Stimulated activated CD4-positive, alpha-beta T cell treated with anti-CD3 and anti-CD28 coated beads, Interleukin-12 subunit alpha, Interleukin-12 subunit beta, amount 100 ng/mL, for 48 hours (primary cell): ENCODE measurements at places on chromosomes 13 and 19.

- no peak for DNase-seq
Observed at GRCh38 chr13:105846923-105847322, 688.5 kb downstream of the EFNB2 start.

DNA sequence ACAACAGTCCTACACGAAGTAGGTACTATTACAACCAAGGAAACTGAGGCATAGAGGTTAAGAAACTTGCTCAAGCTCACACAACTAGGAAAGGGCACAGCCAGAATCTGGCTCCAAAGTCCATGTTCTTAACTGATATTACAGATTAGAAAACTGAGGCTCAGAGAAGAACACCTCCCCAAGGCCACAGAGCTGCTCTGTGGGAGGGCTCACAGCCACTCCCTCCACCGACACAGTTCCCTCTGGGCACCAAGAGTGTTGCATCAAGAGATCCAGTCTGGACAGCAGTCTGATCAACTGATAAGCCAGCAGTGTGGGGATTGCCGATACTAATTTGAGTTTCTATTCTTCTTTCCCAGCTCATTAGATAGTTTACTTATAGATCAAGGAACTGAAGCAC lies 29.5 kb downstream of the SLC15A1 start:
- no peak for DNase-seq

DNA sequence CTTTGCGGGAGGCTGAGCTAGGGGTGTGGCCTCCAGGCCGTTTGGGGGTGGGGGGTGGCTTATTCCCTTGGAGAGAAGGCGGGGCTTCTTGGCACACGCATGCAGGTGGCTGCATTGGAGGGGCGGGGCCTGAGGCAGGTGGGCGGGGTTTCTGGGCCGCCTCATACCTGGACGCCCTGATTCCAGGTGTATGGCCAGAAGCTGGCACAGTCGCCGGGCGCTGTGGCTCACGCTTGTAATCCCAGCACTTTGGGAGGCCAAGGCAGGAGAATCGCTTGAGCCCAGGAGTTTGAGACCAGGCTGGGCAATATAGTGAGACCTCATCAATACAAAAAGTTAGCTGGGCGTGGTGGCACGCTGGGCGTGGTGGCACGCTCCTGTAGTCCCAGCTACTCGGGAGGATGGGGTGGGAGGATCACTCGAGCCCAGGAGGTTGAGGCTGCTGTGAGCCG lies 7.8 kb downstream of the ABCA7 start:
- no peak for DNase-seq

- no peak for DNase-seq
Observed at GRCh38 chr13:99636306-99636705, 135.0 kb downstream of the TM9SF2 start.

DNA sequence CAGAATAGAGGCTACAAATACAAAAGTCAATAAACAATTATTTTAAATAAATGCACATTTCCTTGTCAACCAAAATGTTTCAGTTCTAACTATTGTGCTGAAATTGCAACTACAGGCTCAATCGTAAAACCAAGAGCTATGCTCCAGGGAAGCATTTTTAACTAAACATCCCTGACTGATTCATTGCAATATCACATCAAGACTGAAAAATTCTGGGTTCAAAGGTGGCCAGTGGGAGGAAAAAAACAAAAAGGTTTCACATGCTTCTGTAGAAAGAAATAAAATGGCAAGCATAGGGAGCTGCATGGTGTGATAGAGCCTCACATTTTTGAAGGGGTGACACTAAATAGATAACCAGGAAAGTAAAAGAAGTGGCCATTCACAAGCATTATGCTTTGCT lies 862.8 kb downstream of the PCDH9 start:
- no peak for DNase-seq

GRCh38 chr13:97526556-97526955 lies 92.6 kb downstream of the RAP2A start:
- no peak for DNase-seq

DNA sequence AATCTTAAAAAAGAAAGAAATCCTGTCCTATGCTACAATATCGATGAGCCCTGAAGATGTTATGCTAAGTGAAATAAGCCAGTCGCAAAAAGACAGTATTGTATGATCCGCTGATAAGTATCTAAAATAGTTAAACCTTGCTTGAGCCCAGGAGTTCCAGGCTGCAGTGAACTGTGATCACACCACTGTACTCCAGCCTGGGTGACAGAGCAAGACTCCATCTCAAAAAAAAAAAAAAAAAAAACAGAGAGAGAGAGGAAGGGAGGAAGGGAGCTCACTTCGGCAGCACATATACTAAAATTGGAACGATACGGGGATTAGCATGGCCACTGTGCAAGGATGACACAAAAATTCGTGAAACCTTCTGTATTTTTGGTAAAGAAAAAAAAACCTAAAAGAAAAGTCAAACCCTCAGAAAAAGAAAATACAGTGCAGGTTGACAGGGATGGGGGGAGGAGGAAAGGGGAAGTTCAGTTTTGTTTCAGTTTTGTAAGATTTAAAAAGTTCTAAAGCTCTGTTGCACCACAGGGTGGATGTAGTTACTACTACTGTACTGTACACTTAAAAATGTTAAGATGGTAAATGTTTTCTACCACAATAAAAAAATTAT lies 8.4 kb downstream of the CLASRP start:
- DNase-seq, result no peak

DNA sequence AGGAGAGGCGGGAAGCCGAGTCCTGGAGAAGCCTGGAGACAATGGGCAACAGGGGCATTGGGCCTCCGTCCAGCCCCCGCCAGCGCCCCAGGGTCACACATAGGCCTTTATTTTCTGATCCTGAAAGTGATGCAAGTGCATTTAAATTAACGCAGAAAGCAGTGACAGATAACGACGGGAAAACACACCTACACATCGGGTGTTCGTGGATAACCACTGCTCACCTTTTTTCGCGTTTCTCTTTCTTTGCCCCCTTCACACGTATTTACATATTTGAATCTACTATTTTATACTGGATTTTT lies 30.4 kb upstream of the GRTP1 start:
- no peak for DNase-seq

GRCh38 chr19:1019980-1020867 lies 699 bp downstream of the TMEM259 start:
- DNase-seq, result no peak

- DNase-seq, result no peak
Observed at GRCh38 chr13:99199541-99200431, 868 bp upstream of the UBAC2 start.

GRCh38 chr19:29566496-29567054 lies 39.5 kb upstream of the POP4 start:
- DNase-seq, result no peak

- DNase-seq, result no peak
Observed at GRCh38 chr19:38425810-38426466, at the start of gene RASGRP4. RASGRP4 (minus strand) TSS chr19:38426219; CDS start chr19:38426091, 128 bp downstream.

GRCh38 chr19:18596752-18597157 lies 8.2 kb downstream of the REX1BD start:
- DNase-seq, result no peak

DNA sequence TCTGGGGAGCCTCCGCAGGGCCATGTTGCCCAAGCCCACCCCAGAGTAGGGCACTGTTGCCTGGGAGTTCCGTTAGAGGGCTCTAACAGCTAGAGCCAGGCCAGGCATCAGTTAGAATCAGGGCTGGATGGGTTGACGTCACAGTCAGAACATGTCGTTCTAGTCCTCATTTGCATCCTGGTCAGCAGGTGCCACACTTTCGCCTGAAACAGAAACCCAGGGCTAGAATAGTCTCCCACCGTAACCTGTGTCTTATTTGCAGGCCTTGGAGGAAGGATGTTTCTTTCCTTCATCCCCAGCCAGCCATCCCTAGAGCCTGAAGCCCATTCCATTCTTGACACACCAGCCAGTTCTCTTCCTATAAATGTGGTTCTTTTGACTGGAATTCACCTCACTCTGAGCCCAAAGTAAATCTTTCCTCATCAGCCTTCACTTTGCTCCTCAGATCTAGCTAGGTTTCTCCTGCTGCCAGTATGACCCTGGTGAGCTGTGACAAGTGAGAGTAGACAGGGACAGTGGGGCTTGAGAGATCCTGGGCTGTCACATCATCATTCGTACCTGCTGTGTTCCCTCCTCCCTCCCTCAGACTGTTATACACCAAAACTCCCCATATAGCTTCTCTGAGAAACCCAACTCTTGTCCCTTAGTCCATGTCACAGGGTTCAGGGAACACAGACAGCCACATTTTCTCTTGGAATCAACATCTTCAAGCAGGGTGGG lies 12.2 kb upstream of the CCDC97 start:
- DNase-seq, result no peak

GRCh38 chr13:44739120-44739519 lies 163.0 kb upstream of the TSC22D1 start:
- DNase-seq, result no peak

- no peak for DNase-seq
Observed at GRCh38 chr19:47494211-47494547, 10.2 kb upstream of the KPTN start.

DNA sequence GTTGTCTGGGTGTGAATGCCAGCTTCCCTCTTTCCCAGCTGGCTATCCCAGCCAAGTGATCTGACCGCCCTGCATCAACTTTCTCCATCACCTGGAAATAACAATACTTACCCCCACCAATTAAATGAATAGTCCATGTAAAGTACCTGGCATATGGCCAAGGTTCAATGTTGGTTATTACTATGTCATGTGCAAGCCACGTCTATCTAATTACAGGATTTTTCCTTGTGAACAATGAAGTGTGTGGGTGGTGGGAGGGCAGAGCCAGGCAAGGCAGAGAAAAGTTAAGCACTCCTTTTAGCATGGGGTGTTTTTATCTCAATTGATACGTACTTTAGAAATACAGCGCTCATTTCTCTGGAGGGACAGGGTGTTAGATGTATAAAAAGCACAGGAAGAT lies 121.1 kb downstream of the NHLRC3 start:
- peak; percentile 4 for DNase-seq

DNA sequence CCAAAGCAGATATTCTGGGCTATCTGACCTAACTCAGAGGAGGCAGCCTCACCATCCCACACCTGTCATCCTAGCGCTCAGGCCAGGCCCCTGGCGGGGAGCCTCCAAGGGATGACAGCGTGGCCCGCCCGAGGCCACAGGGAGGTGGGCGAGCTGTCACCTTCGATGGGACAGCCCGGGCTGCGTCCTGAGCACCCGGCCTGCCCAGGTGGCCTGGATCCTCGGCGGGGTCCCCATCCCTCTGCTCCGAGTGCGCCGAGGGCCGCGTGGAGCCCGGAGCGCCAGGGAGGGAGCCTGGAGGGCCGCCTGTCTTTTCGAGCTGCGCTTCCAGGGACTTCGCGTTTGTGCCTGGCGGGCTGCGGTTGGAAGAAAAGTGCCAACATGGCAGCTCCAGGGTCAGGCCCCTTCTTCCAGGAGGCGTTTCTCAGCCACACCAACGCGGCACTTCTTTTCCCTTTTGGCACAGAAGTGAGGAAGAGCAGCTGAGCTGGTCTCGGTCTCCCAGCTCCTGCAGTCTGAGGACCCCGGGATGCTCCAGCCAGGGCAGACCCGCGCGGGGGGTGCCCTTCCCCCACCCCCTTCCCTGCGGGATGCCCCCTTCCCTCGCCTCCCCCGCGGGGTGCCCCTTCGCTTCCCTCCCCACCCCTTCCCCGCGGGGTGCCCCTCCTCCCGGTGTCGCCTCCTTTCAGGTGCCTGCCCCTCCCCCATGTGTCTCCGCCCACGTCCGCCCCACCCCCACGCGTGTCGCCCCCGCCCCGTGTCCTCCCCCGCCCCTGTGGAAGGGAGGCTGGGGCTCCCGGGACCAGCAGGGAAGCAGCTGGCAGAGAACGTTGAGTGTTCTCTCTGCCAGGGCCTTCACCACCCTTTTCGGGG lies 42.3 kb downstream of the GJA3 start:
- no peak for DNase-seq

- DNase-seq, result no peak
Observed at GRCh38 chr13:31774186-31774750, 34.9 kb downstream of the RXFP2 start.

GRCh38 chr13:110161112-110161882 lies 145.7 kb downstream of the COL4A1 start:
- DNase-seq, result no peak

DNA sequence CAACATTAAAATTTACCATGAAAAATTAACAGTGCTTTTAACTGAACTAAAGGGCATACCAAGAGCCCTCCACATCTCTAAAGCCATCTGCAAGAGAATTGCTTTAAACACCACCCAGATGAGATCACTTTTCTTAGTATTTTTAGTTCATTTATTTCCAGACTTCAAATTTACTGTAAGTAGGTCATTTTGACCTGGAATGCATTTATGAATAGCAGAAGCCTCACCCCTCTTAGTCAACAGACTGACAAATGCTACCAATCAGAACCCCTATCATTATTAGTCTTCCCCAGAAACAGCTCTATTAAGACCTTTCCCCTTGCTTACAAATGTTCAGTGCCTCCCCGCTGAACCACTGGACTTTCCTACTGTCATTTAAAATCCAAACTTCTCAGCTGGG lies 27.3 kb downstream of the RUBCNL start:
- DNase-seq, result no peak

DNA sequence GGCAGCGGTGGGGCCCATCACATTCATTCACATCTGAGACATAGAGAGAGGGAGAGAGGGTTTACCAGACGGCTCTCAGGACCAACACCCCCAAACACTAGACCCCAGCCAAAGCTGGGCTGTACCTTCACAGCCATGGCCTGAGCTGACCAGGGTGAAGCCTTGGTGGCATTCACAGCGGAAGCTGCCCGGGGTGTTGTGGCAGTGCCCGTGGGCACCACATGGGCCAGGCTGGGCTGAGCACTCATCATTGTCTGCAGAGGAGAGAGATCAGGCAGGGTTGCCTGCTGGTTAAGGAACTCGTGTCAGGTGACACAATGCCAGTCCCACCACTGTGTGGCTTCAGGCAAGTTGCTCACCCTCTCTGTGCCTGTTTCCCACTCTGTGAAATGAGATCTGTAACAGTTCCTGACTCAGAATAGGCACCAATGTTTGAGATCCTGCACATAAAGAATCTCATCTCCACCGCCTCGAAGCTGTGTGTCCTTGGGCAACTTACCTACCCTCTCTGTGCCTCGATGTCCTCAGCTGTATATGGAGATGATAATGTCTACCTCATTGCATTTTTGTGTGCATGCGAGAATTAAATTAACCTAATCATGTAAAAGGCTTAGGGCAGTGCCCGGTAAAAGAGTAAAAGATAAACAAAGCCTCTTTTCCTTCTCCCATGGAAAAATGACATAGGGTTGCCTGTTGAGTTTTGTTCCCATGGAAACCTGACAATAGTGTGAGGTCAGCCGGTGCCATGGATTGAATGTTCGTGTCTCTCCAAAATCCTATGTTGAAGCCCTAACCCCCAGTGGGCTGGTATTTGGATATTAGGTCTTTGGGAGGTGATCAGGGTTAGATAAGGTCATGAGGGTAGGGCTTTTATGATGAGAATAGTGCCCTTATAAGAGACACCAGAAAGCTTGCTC lies 22.9 kb downstream of the CCL25 start:
- DNase-seq, result no peak

DNA sequence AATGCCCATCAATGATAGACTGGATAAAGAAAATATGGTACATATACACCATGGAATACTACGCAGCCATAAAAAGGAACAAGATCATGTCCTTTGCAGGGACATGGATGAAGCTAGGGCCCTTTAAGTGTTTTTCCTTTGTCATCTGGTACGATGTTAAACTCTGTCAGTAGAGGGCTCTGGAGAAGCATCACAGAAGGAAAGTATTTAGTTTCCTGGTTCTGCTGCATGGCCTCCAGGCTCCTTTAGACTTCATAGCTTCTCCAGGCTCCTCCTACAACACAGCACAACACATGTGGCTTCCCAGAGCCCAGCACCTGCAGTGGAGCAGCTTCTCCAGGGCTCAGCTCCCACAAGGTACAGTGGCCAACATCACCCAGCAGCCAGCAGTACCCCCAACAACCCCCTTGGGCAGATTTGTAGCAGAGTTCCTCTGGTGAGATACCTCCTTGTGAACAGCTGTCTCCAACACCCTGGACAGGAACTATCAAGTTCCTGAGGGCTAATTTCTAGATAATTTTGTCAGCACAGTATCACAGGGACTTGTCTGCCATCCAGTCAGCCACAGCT lies 63.4 kb downstream of the KCTD12 start:
- DNase-seq, result no peak
